ENCODE measurements at places on chromosomes 4 and X.

GRCh38 chr4:87620491-87620890 is 12.2 kb downstream of the DSPP start:
- DNase-seq, result no peak

DNA sequence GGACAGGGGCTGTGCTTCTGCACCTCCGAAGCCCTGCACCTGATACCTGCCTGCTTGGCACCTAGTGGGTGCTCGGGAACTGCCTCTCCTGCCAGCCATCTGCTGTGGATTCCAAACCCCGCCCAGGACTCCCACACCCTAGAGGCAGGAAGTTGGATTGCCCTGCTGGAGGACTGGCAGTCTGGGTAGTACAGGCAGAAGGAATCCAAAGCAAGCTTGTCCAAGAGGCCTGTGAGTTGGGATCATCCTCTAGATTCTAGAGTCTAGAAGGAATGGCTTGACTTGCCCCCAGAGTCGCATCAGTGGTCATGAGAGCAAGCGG is 64.6 kb upstream of the MTM1 start:
- no peak for DNase-seq

GRCh38 chr4:136909626-136910025 is 622.7 kb downstream of the PCDH18 start:
- DNase-seq, result no peak

- DNase-seq, result no peak
Measured at GRCh38 chrX:68808686-68809357, 20.0 kb upstream of the EFNB1 start.

Measured in osteoblast (primary cell).